CD4-positive, alpha-beta T cell treated with Interleukin-12 subunit alpha and Interleukin-12 subunit beta, for 1 hour (primary cell): ENCODE measurements at places on chromosomes 6 and 20.

DNA sequence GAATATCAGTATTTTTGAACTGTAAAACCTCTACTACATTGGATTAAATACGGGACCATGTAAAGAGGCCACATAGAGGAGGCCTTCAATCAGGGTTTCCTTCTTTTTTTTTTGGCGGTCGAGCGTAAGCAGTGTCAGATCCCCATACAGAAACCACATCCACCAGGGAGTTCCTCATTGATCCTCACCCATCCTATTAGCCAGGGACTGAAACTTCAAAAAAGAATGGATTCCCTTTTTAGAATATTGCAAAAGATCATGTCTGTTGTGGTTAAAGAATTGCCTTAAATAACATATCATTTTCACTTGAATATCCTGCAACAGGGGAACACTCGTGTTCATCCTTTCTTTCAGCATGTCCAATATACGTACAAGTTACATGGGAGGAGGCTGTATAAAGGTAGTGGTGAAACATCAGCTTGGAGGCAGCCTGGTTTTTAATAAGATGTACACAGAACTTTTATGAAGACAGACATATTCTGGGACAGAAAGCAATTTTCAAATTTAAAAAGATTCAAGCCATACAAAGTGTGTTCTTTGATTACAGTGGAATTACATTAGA, 96.1 kb downstream of the PPP1R14C start:
- DNase-seq = no peak

DNA sequence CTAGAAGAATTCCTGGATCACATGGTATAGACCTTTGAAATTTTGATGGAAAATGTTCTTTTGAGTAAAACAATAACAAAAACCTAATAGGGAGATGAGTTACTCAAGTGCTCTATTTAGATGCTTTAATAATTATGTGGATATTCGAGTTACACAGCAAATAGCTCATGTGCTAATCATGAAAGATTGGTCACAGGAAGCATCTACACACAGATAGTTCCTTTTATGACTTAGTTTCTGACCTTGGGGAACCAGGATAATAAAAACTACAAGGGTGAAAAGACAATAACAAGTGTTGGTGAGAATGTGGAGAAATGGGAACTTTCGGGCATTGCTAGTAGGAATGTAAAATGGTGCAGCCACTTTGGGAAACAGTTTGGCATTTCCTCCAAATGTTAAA, 19.7 kb downstream of the UBE2V1 start:
- no peak for DNase-seq

GRCh38 chr6:138455746-138456400, 43.4 kb downstream of the NHSL1 start:
- DNase-seq = peak; percentile 60

GRCh38 chr20:43389839-43390626, 67.7 kb upstream of the SRSF6 start:
- no peak for DNase-seq

GRCh38 chr6:134551245-134551960, 233.5 kb upstream of the SGK1 start:
- DNase-seq = no peak

GRCh38 chr20:41030061-41030460, 1.4 kb downstream of the TOP1 start:
- DNase-seq = no peak

DNA sequence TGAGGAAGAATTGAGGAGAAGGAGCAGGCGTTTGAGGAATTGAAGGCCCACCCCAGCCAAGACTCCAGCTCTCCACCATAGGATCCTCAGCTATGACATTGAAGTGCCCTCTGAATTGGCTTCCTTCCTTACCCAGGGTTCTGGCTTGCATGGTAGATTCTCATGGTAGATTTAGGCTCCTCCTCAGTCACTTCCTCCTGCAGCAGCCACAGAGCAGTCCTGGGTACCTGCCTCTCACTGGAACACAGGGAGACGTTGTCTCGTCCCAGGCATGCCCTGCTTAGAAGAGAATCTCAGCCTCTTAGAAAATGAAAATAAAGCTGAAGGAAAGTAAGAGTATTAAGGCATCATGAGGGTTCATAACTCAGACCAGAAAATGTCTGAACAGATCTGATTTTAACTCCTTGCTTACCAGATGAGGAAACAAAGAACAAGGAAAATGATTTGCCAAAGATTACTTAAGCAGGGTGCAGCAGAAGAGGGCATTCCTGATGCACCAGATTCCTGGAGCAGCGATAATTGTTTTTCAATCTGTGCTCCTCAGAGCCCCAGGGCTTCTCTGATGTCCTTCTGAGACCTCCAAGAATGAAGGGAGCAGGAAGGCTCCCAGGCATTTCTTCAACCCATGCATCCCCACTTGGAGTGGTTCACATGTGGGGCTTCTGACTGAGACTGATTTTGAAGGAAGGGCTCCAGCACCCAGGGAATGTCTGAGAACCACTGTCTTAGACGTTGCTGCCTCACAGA, 219.8 kb downstream of the HIVEP2 start:
- DNase-seq = no peak

- no peak for DNase-seq
These were observed 101.4 kb upstream of the FAM184A start for GRCh38 chr6:119179842-119180241.

- no peak for DNase-seq
These were observed 45.7 kb downstream of the CTCFL start for GRCh38 chr20:57479196-57479595.

- DNase-seq = no peak
These were observed 253.8 kb upstream of the RIN2 start for GRCh38 chr20:19504251-19504650.

- DNase-seq = no peak
These were observed 41.6 kb downstream of the CPNE5 start for GRCh38 chr6:36797653-36798052.

- DNase-seq = no peak
These were observed 45.1 kb upstream of the EPB41L1 start for GRCh38 chr20:36109251-36109947.

- no peak for DNase-seq
These were observed 293.5 kb downstream of the CENPW start for GRCh38 chr6:126633373-126633772.

GRCh38 chr6:11785415-11785773, 6.8 kb upstream of the ADTRP start:
- DNase-seq = peak; percentile 22

DNA sequence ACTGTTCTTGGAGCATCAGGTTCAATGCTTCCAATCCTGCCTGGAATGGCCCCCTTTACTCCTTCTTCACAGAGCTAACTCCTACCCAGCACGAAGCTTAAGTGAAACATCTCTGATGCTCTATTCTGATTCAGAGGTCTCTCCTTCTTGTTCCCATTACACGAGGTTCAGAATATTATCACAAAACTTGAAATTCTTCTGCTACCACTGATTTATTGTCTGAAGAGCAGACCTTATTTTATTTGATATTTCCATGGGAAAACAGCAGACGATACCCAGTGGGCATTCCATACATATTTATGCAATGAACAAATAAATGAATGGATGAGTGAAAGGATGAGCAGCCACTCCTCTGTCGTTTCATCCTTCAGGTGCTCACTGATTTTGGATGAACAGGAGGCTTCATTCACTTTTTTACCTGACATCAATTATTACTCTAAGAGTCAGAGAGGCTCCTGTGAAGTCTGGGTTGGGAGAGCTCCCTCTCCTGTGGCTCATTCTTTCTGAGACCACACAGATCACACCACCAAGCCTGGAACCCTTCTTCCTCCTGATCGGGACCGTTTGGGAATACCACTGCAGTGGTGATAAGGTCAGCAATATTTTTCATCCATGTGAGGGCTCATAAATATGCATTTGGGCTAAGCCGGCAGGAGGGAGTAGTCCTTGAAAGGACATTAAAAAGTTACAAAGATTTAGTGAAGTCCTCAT, 25.8 kb downstream of the SMLR1 start:
- DNase-seq = no peak

- DNase-seq = no peak
These were observed 929.9 kb upstream of the EPHA7 start for GRCh38 chr6:94349227-94349626.

DNA sequence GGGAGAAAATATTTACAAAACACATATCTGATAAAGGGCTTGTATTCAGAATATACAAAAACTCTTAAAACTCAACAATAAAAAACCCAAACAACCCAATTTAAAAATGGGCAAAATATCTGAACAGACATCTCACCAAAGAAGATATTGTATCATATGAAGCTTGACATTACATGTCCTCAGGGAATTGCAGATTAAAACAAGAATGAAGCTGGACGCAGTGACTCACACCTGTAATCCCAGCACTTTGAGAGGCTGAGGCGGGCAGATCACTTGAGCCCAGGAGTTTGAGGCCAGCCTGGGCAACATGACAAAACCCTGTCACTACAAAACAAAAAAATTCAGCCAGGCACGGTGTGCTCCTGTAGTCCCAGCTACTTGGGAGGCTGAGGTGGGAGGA, 135.4 kb upstream of the AKIRIN2 start:
- no peak for DNase-seq

GRCh38 chr6:1705183-1705582, 95.5 kb downstream of the FOXC1 start:
- no peak for DNase-seq

DNA sequence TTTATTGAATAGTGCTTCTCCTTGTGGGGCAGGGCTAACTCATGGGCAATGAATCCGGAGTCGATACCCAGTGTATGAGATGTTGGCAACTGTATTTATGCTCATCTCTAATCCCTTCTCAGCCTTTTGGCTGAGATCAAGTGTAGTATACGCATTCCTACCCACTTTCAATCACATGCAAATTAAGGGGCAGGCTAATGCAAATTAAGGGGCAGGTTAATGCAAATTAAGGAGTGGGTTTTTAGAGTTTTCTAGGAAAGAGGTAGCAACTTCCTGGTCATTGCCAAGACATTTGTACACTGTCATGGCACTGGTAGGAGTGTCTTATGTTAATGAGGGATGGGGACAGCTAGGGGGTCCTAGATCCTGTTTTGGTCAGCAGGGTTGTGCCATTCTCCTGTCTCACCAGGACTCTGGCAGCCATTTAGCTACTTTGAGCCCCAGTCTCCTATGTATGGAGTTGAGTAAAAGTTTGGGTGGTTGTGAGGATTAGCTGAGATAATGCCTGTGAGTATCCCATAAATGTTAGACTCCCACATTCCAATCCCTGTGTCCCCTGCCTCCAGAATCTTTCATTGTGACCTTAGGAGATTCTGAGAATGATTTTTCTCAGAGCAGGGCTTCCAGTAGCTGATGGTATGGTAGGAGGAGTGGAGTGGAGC, at the start of gene CNBD2:
Gene CNBD2 (plus strand): TSS at position 612 of the 662 bp plus-strand sequence. CDS start 173 bp downstream, outside the sequence.
- no peak for DNase-seq

DNA sequence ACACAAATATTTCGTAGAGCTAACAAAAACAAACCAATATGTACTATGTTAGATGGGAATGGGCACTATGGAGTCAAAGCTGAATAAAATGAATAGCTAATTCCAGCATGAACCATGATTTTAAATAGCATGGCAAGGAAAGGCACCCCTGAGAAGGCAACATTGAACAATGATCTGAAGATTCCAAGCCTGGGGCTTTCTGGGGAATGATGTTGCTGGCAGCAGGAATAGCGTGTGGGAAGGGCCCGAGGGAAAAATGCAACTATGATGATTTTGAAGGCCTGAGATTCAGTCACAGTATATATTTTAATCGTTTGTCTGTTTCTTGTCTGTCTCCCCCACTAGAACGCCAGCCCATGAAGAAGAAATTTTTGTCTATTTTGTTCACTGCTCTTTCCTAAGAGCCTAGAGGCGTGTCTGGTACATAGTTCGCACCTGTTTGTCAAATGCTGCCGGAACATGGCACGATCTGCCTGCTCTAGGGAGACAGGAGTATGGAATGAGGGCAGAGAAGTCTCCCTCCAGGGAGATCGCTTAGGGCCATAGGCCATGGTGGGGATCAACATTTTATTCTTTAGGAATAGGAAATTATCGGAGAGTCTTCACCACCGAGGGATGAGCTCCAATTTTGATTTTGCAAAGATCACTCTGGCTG, 84.8 kb upstream of the EYA2 start:
- no peak for DNase-seq

- peak; percentile 15 for DNase-seq
These were observed 48.1 kb upstream of the MYL9 start for GRCh38 chr20:36493051-36493800.

DNA sequence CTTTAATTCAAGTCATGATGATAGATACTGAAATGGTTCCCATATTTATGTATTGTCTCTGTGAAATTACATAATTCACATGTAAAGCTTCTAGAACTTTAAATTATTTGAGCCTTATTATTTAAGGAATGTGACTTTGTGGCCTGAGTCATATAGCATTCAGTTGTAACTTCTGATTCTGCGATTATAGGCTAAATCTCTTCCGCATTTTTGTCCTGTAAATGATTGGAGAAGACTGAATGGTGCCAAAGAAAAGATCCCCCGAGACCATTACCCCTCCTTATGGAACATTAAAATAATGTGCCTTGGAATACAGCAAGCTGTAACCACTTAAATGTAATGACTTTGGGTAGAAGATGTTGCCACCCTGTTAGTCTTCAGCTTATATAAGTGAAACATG, 63.3 kb upstream of the MAP7 start:
- no peak for DNase-seq

GRCh38 chr6:3825851-3826581, 23.2 kb upstream of the FAM50B start:
- no peak for DNase-seq

DNA sequence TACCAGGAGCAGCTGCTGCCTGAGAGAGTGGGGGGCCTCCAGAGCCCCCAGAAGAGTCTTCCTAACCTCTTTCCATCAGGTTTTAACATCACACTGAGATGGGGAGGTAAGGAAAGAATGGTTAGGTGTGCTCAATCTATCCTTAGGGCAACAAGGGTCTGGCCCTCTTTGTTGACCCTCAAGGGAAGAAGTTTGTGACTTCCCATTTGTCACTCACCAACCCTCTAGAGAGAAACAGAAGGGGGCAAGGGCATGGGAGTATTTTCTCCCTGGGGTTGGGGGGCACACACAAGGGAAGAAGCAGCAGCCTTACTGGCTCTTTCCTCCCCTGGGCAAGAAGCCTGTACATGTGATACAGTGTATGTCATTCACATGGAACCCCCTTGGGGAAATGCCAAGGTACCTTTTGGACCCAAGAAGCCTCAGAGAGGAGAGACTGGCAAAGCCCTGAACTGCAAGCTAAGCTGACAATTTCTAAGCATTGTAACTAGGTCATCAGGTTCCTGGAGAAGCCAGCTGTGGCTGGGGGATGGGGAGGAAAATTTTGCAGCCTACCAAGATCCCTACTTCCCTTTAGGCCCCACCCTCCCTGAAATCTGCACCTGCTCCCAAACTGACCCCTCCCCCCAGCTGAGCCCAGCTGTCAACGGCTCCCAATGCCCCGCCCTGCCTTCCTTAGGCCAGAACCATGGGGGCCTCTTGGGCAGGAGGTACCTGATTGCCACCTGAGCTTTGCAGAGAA, 14.5 kb downstream of the BCL2L1 start:
- DNase-seq = no peak

GRCh38 chr6:49328051-49328744, 134.9 kb downstream of the MMUT start:
- DNase-seq = no peak

- no peak for DNase-seq
These were observed 64.0 kb downstream of the NHLRC1 start for GRCh38 chr6:18058429-18058828.

- DNase-seq = no peak
These were observed 86.9 kb downstream of the CD109 start for GRCh38 chr6:73782911-73783310.
